ENCODE measurements at places on chromosomes 5 and 9.
A peak's percentile ranks its signal among the peaks of the same experiment; 100 is the strongest.

DNA sequence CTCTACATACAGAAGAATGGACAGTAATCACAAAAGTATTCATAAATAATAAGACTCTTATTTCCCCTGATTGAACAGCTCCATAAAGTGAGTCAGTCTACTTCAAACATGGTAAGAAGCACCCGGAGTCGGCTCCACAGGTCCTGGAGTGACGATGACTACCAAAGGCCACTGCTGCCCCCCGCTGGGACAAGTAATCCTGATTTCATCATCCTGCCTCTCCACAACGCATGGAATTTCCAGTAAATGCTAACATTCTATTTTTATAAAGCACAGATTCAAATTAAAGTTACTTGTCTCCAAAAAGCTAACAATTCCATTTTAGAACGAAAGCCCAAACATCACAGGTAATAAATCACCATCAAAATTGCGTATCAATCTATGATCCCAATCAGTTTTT is 16.2 kb downstream of the ATPSCKMT start:
- DNase-seq, result no peak

- no peak for DNase-seq
These were observed 40.0 kb upstream of the SMIM23 start for GRCh38 chr5:171745602-171746001.

GRCh38 chr9:138074516-138074915 is 196.9 kb downstream of the CACNA1B start:
- no peak for DNase-seq

- DNase-seq, result no peak
These were observed 183.4 kb downstream of the PAPPA start for GRCh38 chr9:116337015-116337414.

GRCh38 chr9:134695144-134695543 is 53.5 kb downstream of the COL5A1 start:
- DNase-seq, result no peak

- DNase-seq, result no peak
These were observed 42.3 kb upstream of the MOCS2 start for GRCh38 chr5:53151713-53152458.

DNA sequence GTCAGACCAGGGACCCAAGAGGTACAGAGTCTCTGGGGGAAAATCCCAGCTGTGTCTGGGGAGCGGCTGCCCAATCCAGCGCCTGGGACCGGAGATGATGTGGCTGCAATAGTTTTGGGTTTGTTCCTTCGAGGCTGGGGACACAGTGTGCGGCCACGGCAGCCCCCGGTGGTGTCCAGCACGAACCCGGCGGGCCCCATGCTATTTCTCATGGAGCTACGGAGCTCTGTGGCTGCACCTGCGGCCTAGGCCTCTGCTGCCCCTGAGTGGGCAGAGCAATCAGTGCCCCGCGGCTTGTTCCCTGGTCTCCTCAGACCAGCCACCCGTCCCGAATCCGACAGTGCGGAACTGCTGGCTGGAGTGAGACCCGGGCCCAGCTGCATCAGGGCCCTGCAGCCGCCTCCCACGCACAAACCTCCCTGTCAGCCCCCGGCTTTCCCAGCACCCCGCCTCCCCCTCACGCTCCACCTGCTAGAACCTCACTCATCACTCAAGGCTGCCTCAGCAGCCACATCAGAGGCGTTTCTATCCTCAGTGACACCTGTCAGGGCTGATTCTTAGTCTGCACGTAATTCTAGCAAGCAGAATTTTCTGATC is 29.0 kb downstream of the SARDH start:
- DNase-seq, result no peak

DNA sequence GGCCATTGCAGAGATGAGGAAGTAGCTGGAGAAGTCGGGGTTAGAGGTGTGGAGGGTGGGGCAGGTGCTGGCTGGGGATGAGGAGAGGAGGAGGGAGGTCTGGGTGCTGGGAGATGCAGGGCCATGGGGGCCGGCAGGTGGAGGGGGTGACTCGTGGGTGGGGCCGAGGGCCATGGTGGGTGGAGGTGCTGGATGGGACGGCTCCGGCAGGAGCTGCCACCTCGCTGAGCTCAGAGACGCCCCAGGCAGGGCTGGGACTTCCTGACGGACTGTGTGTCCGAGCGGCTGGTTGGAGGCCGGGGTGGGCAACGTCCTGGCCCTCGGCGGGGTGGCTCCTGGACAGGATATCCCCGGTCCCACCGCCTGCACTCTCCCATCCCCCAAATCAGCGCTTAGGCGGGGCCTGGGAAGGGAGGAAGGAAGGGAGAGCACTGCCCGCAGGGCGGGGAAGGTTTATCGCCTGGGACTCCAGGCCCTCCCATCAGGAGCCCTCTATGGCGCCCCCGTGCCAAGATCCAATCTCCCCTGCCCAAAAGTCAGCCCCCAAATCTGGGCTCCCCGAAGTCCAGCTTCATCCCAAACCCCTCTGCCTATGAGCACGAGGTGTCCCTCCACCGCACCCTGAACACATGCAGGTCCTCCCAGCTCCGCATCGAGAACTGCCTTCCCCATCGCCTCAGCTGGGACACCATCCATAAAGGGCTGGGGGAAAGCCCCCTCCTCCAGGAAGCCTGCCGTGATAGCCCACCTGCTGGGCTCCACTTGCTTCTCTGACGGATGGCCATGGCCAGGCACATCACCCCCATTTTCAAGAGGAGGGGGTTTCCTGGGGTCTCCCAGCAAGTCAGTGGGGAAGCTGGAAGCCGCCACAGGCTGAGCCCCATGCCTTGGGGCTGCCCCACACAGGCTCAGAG is 58.3 kb upstream of the NOTCH1 start:
- DNase-seq, result no peak

GRCh38 chr5:72112389-72112788 is 5.1 kb downstream of the MAP1B start:
- DNase-seq, result no peak

DNA sequence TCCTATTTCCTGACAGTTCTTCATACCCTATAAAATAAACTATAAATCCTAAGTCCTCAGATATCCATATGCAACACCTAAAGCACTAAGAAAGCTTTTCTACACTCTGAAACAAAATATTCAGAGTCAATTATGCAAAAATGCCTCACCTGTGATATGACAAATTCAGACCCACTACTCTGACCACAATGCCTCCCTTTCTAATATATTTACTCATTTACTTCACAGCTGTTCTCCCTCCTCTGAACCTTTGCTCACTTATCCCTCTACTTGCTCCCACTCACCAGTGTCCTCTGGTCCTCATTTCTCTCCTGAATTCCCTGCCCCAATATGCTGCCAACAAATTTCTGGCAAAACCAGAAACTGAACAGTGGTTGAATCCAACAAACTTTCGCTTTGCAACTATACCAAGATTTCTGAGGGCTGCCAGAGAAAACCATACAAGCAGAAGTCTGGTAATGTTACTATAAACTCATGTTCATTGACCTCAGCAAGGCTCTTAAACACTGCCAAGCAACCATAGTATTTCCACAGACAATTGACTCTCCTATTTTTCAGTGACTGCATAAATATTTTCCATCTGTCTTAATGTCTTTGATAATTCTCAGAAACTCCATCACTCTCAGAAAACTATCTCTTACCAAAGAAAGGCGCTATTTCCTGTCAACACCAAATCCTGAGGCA is 7.1 kb downstream of the CCNH start:
- DNase-seq, result no peak

- DNase-seq, result no peak
These were observed 16.0 kb upstream of the ACOT12 start for GRCh38 chr5:81409896-81410295.

DNA sequence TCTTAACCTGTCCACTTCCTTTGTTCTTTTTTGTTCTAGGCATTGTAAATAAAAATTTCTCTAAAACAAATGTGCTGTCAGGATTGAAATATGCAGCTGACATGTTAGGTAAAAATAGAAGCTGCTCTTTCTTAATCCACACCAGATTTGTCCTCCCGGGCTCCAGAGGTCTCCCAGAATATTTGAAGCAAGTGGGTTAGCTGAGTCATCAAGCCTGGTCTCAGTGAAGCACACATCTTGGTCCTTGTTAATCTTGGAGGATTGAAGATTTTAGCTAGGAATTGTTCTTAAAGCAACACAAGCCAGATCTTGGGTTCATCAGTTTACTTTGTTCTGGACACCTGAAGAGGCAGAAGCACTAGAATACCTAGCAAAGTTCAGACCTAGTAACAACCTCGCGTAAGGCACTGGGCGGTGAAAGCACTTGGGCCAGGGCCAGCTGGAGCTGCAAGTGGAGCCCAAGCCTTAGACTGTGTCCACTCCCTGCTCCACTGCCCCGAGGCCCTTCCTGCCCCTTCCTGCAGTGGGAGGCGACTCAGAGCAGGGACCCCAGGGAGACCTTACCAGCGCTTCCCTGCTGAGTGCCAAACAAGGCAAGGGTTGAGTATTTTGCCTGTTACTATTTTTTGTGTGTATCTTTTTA is 36.5 kb downstream of the HABP4 start:
- no peak for DNase-seq

DNA sequence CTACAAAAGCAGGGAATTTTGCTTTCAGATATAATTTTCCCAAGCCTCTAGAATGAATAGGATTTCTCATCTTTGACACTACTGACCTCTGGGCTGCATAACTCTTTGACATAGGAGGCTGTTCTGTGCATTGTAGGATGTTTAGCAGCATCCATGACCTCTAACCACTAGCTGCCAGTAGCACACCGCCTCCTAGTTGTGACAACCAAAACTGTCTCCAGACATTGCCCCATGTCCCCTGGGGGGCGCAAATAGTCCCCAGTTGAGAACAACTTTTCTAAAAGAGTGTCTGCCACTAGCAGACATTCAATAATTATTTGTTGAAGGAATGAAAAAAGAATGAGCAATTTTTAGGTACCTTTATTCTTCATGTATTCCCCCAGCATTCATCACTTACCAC is 51.8 kb downstream of the POU4F3 start:
- no peak for DNase-seq

DNA sequence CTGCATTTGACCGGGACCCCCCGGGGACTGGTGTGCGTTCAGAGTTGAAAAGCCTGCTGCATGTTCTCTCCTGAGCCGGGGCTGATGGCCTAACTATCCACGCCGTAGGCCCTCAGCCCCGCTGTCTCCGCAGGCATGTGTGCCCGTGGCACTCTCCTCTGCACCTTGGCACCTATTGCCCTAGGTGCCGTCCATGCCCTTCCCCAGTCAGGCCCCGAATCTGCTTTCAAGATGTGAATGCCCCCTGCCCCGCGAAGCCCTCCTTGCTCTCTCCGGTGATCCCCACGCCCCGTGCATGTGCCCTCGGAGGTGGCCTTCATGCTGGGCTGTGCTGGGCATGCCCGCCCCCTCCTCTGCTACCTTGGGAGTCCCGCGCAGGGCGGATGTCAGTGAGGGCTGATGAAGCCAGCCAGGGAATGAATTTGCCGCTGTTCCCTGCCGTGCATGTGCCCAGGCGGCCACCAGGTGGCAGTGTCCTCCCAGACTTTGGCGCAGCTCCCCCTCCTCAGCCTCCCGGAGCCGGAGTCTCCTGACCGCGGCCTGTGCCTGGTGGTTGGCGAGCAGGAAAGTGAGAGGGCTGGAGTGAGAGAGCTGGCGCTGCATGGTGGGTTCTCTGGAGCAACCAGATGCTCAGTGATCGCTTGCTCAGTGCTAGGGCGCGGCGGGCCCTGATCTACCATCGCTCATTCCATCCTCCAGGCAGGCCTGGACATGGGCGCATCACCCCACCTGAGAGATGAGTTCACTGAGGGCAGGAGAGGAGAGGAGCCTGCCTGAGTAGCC is 112.9 kb upstream of the LMX1B start:
- DNase-seq, result peak; percentile 88

DNA sequence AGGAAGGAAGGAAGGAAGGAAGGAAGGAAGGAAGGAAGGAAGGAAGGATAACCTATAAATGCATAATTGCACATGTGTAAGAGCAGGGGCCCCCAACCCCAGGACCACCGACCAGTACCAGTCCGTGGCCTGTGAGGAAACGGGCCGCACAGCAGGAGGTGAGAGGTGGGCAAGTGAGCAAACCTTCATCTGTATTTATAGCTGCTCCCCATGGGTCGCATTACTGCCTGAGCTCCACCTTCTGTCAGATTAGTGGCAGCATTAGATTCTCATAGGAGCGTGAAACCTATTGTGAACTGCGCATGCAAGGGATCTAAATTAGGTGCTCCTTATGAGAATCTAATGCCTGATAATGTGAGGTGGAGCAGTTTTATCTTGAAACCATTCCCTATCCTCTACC is 66.1 kb downstream of the SH3RF2 start:
- no peak for DNase-seq

DNA sequence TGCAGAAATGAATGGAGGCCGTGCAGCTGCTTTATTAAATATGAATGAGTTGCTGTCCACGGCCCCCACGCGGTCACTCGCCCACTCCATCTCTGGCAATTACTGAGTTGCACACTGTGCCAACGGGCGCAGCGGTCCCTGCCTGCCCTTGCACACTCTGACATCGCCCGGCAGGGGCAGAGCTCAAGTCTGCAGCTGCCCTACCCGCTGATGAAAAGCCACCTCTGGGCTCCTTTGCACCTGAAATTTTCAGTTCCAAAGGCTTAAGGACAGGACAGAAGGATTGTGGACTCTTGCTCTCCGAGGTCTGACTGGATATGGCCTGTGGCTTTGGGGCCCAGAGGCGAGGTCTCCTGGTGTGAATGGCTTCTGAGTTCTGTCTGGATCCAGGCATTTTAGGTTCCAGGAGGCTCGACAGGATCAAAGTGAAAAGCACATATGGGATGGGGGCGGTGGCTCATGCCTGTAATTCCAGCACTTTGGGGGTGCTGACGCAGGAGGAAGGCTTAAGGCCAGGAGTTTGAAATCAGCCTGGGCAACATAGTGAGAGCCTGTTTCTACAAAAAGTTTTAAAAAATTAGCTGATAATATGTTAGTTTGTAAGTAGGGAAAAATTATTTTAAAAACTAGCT is 201.8 kb downstream of the PAX5 start:
- DNase-seq, result no peak

- DNase-seq, result no peak
These were observed 283.9 kb upstream of the RFX3 start for GRCh38 chr9:3809724-3810123.

DNA sequence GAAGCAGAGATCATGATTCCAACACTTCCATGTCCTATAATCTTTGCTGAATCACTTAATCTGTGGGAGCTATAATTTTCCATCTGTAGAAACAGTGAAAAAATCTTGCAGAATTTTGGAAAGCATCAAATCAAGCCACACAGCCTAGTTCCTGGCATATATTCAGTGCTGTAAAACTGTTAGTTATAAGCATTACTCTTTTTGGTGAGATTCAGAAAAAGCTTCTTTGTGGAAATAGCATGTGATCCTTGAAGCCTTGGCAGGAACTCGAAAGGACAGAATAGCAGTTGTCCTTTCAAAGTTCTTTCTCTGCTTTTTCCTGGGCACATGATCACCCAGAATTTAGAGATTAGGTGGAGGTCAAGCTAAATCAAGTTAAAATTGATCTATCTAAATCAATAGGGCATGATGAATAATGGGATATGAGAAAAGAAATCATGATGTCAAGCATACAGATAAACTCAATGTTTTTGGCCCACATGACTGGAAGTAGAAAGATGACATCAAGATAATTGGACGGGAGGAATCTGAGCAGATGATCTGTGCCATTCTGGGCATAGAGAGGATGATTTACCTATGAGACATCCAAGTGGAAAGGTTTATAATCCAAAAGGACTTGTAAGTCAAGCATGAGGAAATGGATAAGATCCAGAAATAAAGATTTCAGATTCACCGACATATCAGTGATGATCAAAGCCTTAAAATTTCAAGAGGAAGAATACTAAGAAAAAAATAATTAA is 73.1 kb downstream of the TMEM232 start:
- DNase-seq, result no peak

- DNase-seq, result peak; percentile 45
These were observed at the start of gene GRAMD2B for GRCh38 chr5:126422994-126423788. GRAMD2B (plus strand) TSS chr5:126423409; CDS start chr5:126423607, 198 bp downstream.

Data from GM12891 (cell line).